Left lung (tissue), 14 donors: ENCODE measurements at places on chromosomes 16 and 17. TPM values are rescaled to one million over a fixed set of nuclear protein-coding genes. Genes with fewer than 3 reads are reported as not detected.

SULT1A4 gene
- total RNA-seq, result 9.5 TPM

ZNF75A gene
- 26.8 TPM for total RNA-seq

RCVRN gene
- 0.47 TPM for total RNA-seq

DNA sequence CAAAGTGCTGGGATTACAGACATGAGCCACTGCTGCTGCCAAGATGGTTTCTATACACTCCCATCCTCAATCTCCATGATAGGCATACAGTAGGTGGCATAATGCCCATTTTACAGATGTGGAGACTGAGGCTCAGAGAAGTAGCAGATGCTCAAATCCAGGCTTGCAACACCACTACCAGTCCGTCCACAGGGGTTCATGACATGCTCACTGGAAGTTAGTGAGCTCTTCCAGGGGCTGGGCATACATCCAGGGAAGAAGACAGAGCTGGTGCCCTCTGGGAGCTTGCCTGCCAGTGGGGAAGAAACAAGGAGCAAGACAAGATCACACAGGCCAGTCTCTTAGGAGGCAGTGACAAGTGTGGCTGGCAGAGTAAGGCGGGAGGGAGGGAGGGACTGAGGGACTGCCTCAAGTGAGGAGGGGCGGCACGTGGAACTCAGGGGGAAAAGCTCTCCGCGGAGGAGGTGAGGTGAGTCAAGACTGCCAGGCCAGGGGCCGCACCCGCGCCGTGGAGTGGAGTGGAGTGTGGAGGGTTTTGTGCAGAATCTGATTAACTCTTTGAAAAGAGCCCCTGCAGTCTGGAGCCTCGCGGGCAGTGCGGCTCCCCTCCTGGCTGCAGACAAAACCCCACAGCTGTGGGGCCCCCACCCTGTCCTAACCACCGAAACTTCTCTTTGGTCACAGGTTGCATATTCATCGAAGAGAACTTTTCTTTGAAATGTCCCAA lies 27.9 kb downstream of the SREBF1 start:
- no peak for DNase-seq

DNA sequence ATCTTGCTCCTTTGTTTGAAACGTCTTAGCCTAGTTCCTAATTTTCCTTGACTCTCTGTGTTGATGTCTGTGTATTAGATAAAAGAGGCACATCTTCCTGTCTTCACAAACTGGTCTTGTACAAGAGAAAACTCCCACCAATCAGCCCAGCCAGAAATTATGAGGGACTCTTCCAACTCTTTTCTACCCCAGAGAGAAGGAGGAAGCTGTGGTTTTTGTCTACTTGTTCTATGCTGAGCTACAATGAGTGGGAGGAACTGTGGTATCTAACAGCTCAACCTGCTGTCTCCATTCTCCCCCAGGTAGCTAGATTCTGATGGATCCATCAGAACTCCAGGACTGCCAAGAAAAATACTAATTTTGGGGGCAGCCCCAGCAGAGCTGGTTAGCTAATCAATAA lies 392.5 kb downstream of the HS3ST3B1 start:
- no peak for DNase-seq

DNA sequence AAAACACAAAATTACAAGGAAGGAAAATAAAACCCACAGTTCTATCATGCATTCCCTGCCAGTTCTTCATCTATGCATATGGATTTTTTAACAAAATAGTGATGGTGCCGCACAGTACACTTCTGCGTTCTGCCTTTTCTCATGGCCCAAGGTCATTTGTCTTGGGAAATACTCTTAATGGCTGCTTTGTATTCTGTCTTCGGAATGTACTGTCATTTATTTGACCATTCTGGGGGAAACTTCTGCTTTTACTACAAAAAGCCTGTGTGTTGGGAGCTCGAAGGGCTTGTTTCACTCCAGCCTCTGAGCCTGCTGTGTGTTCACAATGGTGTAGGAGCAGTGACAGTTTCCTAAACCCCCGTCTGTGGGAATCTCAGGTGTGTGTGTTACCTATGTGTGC lies 82.8 kb upstream of the SEC14L1 start:
- no peak for DNase-seq
